ENCODE measurements at places on chromosomes 16 and 17.

DNA sequence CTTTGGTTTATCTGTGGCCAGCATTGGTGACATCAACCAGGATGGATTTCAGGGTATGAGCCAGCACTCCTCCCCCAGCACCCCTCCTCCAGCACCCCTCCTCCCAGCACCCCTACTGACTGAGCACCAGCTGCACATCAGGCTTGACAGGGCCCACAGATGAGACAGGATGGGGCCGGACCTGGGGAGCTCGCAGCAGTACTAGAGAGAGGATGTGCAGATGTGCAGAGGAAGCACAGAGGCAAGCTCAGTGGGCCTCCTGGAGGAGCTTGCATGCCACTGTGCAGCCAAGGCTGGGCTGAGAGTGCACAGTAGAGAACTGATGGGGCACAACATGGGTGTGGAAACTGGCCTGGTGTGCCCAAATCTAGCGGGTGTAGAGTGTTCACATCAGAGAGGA lies 16.2 kb downstream of the ITGA3 start:
- DNase-seq = no peak

GRCh38 chr16:66357523-66357928 lies 9.0 kb upstream of the CDH5 start:
- peak; percentile 66 for DNase-seq

DNA sequence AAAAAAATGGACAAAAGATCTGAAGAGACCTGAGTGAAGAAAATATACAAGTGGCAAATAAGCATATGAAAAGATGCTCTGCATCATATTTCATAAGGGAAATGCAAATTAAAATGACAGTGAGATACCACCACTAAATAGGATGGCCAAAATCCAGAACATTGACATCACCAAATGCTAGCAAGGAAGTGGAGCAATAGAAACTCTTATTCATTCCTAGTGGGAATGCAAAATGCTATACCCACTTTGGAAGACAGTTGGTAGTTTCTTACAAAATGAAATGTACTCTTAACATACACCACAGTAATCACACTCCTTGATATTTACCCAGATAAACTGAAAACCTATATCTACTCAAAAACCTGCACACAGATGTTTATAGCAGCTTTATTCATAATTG lies 33.6 kb downstream of the DHRS7B start:
- no peak for DNase-seq

DNA sequence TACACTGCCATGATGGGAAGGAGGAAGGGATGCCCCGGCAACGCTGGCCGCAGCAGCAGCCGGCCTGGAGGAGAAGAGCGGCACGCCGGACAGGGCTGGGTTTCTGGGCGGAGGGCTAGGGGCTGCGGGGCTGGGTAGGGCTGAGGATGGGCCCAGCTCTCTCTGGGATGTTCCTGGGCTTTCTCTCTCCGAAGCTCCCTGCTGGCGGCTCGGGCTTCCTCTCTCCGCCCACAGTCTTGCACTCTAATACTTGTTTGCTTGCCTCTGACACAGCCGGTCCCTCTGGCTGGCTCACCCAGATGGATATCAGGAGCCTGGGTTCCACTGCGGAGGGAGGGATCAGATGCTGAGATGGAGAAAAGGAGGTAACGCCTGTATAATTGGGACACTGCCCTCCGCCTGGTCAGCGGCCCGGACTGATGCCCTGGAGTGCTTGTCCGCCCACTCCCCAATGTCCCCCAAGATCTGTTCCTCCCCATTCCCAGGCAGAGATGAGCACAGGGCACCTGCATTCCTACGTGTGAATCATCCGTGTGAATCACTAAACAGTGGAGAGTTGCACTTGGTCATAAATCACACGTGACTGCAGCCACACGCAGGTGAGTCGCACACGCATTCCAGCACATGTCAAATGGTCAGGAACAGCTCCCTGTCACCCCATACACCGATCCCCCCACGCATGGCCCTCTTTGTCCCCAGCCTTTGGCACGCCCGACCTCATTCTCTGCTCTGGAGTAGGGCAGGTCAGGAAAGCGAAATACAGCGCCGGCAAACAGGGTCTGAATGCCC lies at the start of gene ALOXE3:
Gene ALOXE3, minus strand, starts transcription at position 535 of the 789 bp plus-strand sequence. Its CDS starts 524 bp downstream, at position 11.
- peak; percentile 79 for DNase-seq

- DNase-seq = no peak
Measured at GRCh38 chr16:54783226-54783625, 147.4 kb upstream of the IRX5 start.

- DNase-seq = peak; percentile 67
Measured at GRCh38 chr17:56320443-56320842, 167.2 kb downstream of the ANKFN1 start.

GRCh38 chr17:51044976-51045375 lies 75.7 kb downstream of the SPAG9 start:
- DNase-seq = no peak

- DNase-seq = no peak
Measured at GRCh38 chr16:17168181-17168580, 302.6 kb downstream of the XYLT1 start.

GRCh38 chr17:36149296-36149820 lies 27.1 kb downstream of the TBC1D3B start:
- DNase-seq = peak; percentile 54

DNA sequence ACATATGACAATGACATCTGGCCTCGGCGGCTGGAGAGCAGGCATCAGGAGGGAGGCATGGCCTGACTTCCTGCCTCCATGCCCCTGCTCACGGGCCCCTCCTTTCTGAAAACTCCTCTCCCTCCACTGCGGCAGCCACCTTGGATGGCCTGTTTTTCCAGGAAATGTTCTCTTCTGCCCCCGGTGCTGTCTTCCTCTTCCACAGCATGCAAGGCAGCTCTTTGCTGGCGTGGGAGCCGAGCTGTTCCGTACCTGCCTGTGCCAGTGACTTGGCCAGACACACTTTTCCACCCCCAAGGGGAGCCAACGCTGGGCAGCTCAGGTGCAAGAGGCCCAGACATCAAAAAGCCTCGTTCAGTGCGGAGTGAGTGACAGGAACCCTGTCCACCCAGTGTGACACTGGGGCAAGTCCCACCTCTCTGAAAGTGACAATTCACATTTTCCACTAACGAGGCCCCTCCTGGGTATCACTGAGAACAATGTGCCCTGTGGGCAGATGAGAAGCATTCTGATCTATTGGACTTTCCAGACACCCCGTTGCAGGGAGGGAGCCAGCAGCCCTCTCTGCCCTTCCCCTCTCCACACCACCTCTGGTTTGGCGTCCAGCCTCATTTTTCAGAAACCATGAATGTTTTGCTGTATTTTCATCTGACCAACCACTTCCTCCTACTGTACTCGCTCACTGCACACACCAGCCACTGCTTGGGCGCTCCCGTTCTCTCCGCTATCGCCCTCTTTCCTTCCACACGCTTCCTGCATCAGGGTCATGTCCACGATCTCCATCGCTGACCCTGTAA lies 31.2 kb downstream of the NSMCE1 start:
- no peak for DNase-seq

GRCh38 chr17:205817-206216 lies 24.4 kb upstream of the DOC2B start:
- no peak for DNase-seq

DNA sequence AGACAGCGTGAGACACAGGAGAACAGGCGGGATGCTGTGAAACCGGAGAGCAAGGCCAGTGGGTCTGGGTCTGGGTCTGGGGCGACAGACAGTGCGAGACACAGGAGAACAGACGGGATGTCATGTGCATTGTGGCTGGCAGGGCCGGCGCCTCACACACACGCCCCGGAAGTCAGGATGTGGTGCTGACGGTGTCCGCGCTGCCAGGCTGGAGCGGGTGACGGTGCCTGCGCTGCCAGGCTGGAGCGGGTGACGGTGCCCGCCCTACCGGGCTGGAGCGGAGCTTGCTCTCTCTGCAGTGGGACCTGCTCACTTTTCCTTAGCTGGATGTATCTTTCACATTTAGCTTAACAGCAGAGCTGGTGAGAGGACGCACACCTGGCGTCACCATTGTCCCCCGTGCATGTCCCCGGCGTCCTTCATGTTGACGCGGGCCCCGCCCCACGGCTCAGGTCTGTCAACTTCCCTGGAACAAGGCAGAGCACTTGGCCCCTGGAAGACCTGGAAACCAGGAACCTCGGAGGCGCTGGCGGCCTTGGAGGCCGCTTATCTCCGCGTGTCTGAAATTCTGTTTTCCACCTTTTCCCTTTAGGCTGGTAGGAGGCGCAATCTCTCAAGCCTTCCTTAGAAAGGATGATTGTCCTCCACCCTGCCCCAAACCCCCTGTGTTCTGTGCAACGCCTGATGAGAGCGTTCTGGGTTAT lies 43.0 kb upstream of the ZNF750 start:
- DNase-seq = no peak

DNA sequence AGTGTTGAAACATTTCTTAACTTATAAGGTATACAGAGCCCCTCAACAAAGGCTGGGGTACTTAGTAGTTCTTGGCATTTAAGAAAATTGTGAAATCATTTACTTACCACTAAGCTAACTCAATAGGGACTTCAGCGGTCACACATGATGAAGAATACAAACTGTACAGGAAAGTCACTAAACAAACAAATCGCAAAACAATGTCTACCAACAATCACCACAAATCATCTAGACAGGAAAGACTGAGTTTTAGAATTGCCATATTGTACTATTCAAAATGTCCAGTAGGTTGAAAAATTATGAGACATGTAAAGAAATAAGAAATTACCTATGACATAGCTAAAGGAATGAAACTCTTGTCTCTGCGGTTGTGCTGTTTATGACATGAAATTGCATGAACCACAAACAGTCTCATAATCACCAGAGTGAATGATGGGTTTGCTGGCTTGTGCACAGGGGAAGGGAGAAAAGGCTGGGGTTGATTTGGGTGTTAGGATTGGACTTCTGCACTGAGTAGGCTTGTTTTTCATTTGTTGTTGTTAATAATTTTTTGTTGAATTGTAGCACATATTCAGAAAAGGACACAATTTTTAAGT lies 441.1 kb upstream of the MON1B start:
- DNase-seq = no peak

DNA sequence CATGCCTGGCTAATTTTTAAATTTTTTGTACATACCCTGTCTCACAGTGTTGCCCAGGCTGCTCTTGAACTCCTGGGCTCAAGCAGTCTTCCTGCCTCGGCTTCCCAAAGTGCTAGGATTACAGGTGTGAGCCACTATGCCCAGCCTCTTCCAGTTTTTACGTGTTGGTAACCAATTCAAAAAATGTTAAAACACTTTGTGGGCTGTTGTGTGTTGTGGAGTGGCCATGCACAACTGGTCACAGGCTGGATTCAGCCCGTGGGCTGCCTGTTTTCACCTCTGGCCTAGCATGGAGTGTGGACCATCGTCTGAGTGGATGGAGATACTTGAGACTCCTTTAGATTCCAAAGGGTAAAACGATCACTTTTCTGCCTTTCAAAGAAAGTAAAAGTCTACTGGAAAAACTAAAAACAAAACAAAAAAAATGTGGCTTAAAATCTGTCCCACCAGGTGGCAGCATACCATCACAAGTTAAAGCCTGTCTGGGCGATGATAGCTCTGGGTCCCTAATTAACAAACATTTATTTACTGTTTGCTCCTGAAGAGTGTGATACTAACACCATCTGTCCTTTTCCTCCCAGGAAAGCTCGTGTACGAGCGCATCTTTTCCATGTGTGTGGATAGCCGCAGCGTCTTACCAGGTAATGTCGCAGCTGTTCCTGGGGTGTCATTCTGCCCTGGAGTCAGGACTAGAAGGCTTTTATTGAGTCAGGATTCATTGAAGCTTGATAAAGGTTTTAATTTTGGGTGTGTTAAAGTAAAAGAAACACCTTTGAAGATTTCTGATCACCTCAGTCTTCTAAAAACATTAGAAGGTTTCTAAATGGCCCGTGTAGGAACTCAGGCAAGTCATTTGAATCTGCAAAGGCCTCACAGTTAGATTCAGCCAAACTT lies 45.8 kb downstream of the VPS35L start:
- no peak for DNase-seq

DNA sequence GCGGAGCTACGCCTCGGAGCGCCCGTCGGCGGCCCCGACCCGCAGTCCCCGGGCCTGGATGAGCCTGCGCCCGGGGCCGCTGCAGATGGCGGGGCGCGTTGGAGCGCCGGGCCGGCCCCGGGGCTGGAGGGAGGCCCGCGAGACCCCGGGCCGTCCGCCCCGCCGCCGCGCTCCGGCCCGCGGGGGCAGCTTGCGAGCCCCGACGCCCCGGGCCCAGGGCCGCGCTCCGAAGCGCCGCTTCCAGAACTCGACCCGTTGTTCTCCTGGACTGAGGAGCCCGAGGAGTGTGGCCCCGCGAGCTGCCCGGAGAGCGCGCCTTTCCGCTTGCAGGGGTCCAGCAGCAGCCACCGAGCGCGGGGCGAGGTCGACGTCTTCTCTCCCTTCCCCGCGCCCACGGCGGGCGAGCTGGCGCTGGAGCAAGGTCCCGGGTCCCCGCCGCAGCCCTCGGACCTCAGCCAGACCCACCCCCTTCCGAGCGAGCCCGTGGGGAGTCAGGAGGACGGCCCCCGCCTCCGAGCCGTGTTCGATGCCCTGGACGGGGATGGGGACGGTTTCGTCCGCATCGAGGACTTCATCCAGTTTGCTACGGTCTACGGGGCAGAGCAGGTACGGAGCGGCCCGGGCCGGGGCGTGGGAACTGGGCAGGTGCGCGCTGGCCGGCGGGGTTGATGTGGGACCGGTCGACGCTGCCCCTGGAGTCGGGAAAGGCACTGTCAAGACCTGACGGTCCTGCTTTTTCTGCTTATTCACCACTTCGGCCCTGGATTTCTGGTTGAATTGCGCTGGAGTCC lies 861 bp downstream of the RAB11FIP3 start:
- peak; percentile 61 for DNase-seq

GRCh38 chr17:42566215-42566882 lies 551 bp upstream of the MLX start:
- DNase-seq = no peak

GRCh38 chr16:67613808-67614207 lies 31.1 kb upstream of the CARMIL2 start:
- DNase-seq = no peak

GRCh38 chr17:9533441-9533840 lies 42.2 kb downstream of the STX8 start:
- DNase-seq = no peak

- DNase-seq = no peak
Measured at GRCh38 chr17:50575581-50576210, 15.2 kb downstream of the CACNA1G start.

DNA sequence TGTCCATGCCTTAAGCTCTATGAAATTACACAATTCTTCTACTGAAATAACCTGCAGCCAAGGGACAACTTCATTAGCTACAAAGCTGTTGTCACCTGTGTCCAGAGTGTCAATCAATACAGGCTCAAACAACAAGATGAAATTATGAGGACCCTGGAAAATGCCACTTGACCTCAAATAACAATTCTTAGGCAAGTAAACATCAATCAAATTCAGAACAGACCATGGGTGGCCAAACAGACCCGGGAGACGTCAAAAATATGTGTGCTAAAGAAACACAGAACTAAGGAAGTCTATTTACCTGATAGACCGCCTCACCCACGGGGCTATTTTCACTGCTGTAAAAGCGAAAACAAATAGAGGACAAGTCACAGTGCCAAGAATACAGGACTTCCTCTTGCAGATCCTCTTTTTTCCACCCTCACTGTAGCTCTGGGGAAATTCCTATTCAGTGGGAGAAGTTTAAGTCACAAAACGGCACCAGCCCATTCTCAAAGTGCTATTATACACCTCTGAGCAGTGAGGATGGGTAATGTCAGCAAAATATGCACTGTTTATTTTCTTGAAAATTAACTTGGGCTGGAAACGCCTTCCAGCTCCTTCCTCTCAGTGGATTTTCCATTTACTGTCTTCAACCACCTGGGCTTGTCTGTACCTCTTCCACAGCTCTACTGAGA lies 2.7 kb downstream of the LITAF start:
- no peak for DNase-seq

GRCh38 chr17:55402374-55402773 lies 19.3 kb downstream of the MMD start:
- no peak for DNase-seq
